ENCODE measurements at places on chromosomes 3 and 15.

GRCh38 chr15:47678040-47678439 is 39.3 kb upstream of the SEMA6D start:
- no peak for DNase-seq

GRCh38 chr3:56782906-56783305 is 18.8 kb downstream of the ARHGEF3 start:
- no peak for DNase-seq

DNA sequence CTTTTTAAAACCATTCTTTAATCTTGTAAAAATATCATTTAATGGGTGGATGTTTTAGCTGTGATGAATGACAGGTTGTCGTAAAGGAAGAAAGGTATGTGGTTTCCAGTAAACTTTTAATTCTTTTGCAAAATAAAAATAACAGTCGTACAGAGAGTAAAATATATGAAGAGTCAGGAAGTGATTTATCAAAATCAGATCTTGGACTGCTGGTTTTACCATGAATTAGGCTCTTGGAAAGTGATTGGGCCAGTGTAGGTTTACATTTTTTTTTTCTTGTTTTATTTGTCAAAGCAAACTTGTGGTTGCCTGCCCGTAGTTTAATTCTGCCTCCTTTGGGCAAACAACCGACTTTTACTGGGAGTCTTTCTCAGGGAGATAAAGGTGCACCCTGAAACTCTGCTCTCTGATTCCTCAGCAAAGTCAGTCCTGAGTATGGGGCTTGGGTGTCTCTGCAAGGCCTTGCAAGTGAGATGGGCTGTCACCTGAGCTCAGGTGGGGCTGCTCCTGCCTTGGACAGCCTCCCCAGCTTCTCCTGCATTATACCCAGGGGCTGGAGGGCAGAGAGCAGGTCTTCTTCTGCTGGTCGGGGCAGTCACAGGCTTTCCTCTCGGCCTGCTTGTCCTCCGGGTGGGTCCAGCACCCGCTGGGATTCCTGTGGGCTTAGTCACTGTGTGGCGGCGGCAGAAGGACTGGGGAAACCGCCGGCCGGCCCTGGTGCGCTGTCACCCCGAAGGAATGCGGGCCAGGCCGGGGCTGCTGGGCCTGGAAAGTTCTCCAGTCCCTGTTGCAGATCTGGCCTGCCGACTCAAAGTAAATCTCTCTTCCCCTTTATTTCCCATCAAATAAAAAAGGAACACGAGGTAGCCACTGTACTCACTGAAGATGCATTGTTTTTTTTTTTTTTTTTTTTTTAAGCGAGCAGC is 79.0 kb downstream of the IGF1R start:
- DNase-seq, result peak; percentile 95

DNA sequence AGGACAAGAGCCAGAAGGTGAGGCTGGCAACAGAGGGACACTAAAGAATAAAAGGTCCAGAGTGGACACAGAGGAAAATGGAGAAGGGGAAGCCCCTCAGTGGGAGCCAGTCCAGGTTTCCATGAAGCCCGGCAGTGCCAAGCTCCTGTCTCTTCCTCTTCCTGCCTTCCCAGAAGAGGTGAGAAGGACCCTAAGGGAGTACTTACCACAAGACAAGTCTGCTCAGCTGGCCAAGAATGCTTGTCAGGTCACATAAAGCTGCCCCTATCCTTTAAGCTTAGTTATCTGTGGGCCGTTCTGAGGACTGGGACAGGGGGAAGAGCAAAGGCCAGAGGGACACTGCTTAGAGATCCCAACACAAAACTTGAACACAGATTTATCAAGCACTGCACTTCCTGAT is 100.2 kb downstream of the RYK start:
- DNase-seq, result no peak

DNA sequence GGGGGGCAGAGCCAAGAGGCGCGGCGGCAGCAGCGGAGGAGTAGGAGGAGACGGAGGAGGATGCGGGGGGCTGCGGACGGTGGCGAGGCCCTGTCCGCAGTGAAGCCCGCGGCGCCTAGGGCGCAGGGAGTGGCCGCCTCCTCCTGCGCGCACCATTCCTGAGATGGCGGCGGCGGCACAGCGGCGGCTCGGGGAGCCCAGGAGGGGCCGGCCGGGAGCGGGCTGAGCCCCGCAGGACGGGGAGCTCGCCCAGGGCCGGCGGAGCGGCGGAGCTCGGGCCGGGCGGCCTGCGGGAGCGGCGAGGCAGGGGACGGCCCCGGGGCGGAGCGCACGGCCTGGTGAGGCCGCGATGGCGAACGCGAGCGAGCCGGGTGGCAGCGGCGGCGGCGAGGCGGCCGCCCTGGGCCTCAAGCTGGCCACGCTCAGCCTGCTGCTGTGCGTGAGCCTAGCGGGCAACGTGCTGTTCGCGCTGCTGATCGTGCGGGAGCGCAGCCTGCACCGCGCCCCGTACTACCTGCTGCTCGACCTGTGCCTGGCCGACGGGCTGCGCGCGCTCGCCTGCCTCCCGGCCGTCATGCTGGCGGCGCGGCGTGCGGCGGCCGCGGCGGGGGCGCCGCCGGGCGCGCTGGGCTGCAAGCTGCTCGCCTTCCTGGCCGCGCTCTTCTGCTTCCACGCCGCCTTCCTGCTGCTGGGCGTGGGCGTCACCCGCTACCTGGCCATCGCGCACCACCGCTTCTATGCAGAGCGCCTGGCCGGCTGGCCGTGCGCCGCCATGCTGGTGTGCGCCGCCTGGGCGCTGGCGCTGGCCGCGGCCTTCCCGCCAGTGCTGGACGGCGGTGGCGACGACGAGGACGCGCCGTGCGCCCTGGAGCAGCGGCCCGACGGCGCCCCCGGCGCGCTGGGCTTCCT is at the start of gene GPR27:
TSS of gene GPR27 (plus strand) at position 155 of the 909 bp plus-strand sequence. CDS start at position 350, 195 bp downstream.
- no peak for DNase-seq

GRCh38 chr3:48408823-48409281 is 21.0 kb downstream of the PLXNB1 start:
- no peak for DNase-seq

DNA sequence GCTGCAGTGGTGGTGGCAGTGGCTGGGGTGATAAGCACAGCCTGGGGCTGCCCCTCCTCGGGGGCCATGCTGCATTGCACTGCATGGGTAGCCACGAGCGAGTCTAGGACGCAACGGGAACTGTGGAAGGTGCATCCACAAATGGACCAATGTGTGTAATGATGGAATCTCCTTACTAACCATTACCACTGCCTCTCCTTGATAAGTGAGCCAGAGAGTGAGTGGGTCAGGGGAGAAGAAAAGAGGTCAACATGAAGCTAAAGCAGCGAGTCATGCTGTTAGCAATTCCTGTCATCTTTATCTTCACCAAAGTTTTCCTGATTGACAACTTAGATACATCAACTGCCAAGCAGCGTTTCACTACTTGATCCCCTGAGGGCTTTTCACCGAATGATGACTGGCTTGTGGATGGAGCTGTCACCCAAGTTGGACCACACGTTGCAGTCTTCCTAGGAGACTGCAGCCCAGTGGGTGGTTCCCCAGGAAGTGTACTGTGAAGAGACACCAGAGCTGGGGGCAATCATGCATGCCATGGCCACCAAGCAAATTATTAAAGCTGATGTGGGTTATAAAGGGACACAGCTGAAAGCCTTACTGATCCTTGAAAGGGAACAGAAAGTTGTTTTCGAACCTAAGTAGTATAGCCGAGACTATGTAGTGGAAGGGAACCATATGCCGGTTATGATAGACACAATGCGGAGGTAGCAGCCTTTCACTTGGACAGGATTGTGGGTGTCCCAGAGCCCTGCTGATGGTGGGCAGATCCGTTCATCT is 20.6 kb downstream of the SAMD7 start:
- no peak for DNase-seq

GRCh38 chr3:29335438-29335837 is 54.6 kb downstream of the RBMS3 start:
- peak; percentile 44 for DNase-seq

Measured in hepatic stellate cell (primary cell).